ENCODE measurements at places on chromosomes 4 and X.

DNA sequence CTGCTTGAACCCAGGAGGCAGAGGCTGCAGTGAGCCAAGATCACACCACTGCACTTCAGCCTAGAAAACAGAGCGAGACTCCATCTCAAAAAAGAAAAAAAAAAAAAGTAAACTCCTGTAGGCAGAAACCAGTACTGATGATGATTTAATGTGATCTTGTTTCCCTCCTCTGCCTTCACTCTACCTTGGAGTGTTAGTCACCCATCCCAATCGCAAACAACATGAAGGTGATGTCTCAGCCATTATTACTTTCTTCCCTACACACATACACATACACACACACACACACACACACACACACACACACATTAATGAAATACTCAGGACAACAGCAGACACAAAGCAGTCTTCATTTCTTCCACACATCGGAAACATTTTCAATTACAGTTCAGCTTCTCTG lies 15.6 kb downstream of the XKRX start:
- DNase-seq = no peak

- no peak for DNase-seq
These were observed 38.1 kb upstream of the ARSH start for GRCh38 chrX:2967998-2968909.

GRCh38 chr4:185903205-185903604 lies 91.2 kb upstream of the SORBS2 start:
- DNase-seq = no peak

GRCh38 chr4:19823781-19824180 lies 427.9 kb upstream of the SLIT2 start:
- DNase-seq = no peak

- no peak for DNase-seq
These were observed 315.4 kb downstream of the NR3C2 start for GRCh38 chr4:148126825-148127224.

DNA sequence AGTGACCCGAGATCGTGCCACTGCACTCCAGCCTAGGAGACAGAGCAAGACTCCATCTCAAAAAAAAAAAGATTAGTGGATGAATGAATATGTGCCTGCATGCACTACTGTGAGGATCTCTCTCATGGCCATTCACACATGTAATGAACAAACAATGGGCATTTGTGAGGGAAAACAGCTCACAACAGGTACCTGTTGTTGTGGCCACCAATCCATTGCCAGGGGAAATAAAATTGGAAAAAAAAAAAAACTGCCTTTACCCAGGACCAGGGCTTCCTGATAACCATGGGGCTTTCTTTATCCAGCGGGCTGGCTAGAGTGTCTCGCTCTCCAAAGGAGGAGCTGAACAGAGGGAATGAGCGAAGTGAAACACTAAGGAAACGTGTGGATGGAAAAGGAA lies 7.4 kb downstream of the SCD5 start:
- DNase-seq = no peak

DNA sequence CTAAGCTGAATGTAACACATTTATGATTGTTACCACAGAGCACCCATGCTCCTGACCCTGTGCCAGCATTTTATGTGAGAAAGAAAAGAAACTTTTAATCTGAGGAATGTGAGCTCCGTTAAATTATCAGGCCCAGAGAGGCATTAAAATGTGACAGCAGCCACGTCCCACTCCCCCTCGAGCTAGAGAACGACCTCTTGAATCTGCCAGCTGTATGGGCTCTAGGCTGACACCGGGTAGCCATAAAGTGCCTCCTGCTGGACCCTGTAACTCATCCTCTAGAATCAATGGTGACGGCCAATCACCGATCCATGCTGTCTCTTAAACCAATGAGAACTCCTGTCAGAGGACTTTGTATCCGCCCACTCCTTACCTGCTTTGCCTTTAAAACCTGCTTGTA lies 110.2 kb upstream of the ADRA2C start:
- no peak for DNase-seq

DNA sequence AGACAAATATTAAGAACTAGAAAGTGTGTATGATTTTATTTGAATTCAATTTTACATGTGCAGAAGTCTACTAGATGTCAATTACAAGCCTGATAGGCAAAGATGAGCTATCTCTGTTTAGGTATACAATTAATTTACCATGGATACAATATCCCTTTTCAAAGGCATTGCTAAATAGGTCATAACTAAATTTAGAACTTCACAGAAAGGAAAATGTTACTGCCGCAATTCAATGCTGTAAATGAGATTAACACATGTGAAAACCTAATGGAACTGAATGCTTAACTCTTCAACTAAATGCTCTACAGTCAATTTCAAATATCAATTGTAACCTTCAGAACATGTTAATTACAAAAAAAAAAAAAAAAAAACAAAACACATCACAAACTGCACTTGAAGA lies 14.6 kb downstream of the RAP2C start:
- no peak for DNase-seq

GRCh38 chr4:107131295-107131694 lies 95.2 kb upstream of the DKK2 start:
- no peak for DNase-seq

Data from stimulated activated CD8-positive, alpha-beta memory T cell treated with anti-CD3 and anti-CD28 coated beads, Interleukin-4, amount 100 ng/mL, for 1 hour (primary cell).